ENCODE measurements at places on chromosomes 12 and 14.

DNA sequence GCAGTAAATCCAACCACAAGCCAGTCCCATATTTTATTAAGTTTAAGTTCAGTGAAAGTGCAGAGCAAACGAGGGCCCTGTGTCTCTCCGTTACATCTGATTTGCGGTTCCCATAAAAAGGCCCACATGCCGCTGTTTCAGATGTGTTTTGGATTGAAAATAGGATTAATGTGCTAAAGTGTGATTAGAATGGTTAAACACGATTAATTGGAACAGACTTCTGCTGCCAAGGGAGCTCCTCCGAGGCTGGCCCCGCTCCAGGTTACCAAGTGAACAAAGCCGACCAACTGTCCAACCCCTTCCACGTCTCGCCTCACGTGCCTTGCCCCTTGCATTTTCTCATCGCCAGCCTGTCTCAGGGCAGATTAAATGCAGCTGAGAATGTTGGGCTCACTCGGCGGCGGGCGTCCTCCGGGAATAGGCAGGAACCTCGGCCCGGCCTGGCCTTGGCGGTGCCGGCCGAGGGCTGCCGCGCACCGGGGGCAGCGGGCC is 166.5 kb upstream of the GSC start:
- no peak for DNase-seq

DNA sequence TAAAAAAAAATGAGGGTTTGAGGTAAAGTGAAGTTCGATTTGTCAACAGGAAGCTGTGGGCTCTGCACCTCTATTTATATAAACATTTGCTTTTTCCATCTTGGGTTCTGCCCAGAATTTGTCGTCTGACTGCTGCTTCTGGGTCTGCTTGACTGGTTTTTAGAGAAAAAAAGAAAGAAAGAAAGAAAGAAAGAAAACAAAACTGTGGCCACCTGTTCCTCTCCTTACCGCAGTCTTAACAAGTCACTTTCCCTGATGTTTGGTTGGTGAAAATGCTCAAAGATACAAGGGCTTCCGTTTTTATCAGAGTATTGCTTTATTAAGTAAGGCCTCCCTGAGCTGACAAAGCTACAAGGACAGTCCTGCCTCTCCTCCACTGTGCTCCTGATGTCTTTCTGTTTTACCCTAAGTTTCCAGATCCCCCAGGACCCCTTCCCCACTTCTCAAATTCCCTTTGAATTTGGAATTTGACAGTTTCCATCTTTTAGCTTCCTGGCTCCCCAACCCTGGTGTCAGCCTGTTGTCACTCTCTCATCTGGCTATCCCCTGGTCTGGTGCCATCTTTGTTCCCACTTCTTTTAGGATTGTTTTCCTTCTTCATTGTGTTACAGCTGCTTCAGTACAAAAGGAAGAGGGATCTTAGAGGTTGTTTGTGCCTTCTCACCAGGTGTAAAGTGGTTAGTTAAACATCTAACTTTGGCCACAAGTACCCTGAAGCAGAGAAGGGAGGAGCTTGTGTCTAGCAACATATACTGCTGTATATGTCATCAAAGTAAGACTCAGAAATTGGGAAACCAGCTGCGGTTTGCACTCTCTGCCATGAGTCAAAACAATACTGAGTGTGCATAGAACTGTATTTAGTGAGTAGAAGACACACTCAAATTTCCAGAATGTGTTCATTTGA is 18.0 kb downstream of the MFAP5 start:
- no peak for DNase-seq

- DNase-seq = no peak
Measured at GRCh38 chr14:93108105-93108504, 7.6 kb downstream of the ITPK1 start.

DNA sequence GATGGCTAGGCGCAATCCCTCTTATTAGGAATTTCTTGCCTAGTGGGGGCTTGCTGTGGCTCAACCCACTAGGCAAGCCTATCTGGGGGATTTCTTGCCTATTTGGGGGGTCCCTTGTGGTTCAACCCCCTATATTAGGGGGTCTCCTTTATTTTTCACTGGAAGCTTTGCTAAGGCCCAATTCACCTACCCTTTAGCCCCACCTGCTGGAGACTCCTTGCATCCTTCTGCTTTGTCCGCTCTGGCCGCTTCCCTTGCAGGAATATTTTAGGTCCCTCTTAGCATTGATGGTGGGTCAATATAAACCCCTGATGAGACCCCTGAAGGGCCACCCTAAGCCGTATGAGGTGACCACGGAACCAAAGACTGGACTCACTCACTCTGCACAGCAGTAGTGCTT is 1552.1 kb downstream of the AACS start:
- DNase-seq = no peak

GRCh38 chr12:779745-780734 is 27.7 kb downstream of the WNK1 start:
- DNase-seq = no peak

- no peak for DNase-seq
Measured at GRCh38 chr12:130142736-130143135, 19.5 kb upstream of the FZD10 start.

DNA sequence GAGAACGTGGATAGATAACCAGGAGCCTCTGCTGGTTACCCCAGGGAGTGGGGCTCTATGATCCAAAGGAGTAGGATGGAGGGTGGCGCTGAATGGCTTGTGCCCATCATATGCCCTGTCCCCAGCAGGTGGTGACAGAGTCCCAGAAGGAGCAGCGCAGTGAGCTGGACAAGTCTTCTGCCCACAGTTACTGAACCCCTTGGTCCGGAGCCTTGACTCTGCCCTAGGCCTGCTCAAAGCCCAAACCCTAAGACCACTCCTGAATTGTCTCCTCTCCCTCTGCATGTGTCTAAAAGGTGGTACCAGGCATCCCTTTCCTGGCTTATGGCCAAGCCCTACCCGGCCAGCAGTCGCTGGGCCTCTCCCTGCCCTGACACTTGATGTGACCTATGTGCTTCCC is 3.2 kb downstream of the PRPH start:
- no peak for DNase-seq

- no peak for DNase-seq
Measured at GRCh38 chr12:120417917-120418580, 19.9 kb upstream of the COX6A1 start.
